ENCODE measurements at places on chromosomes 12 and 14.

- no peak for DNase-seq
Measured at GRCh38 chr12:13891902-13892301, 89.5 kb downstream of the GRIN2B start.

DNA sequence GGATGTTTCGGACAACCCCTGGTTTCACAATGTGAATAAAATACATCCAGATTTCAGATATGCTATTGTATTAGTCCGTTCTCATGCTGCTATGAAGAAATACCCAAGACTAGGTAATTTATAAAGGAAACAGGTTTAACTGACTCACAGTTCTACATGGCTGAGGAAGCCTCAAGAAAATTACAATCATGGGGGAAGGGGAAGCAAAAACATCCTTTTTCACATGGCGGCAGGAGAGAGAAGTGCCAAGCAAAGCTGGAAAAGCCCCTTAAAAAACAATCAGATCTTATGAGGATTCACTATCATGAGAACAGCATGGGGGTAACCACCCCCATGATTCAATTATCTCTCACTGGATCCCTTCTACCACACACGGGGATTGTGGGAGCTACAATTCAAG lies 451.7 kb downstream of the MDGA2 start:
- no peak for DNase-seq

DNA sequence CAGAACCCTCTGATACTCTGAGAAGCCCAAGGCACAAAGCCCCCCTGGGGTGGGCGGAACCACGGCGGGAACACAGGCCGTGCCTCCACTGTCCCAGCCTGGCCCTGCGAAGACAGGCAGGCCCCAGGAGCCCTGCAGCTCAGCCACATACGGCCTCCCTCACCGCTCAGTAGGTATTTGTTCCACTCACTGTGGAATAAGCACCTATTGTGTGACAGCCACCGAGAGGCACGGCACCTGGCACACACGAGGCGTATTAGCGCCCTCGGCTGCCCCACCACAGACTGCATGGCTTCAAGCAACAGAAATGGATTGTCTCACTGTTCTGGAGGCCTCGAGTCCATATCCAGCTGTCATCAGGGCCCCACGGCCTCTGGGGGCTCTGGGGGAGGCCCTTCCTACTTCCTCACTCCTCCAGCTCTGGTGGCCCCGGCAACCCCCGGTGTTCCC lies 66.3 kb downstream of the NCOR2 start:
- no peak for DNase-seq

GRCh38 chr14:68718023-68718990 lies 74.6 kb downstream of the ZFP36L1 start:
- no peak for DNase-seq

DNA sequence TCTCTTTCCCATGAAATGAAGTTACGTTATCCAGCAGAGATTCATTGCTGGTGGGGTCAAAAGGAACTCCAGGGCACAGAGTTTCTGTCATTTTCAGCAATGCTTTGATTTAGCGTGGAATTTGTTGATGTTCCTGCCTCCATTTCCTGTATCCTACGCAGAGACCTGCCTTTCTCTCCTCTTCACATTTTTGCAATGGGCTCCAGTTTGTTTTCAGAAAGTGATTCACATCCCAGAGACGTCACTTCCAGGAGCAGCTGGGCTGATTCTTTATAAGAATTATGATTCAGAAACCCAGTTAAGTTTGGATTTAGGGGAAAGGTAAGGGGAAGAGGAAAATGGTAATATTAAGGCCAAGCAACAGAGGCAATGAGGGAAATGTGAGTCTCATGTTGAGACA lies 11.6 kb downstream of the RNASE10 start:
- DNase-seq: no peak

GRCh38 chr12:129520739-129521138 lies 383.1 kb downstream of the TMEM132D start:
- DNase-seq: no peak

- DNase-seq: no peak
Measured at GRCh38 chr12:62379026-62379722, 87.5 kb upstream of the MON2 start.

GRCh38 chr12:75571204-75571603 lies 59.8 kb upstream of the KRR1 start:
- DNase-seq: no peak

- no peak for DNase-seq
Measured at GRCh38 chr12:131547555-131547954, 163.3 kb upstream of the SFSWAP start.

- peak; percentile 71 for DNase-seq
Measured at GRCh38 chr14:89915114-89915878, 39.2 kb downstream of the EFCAB11 start.

DNA sequence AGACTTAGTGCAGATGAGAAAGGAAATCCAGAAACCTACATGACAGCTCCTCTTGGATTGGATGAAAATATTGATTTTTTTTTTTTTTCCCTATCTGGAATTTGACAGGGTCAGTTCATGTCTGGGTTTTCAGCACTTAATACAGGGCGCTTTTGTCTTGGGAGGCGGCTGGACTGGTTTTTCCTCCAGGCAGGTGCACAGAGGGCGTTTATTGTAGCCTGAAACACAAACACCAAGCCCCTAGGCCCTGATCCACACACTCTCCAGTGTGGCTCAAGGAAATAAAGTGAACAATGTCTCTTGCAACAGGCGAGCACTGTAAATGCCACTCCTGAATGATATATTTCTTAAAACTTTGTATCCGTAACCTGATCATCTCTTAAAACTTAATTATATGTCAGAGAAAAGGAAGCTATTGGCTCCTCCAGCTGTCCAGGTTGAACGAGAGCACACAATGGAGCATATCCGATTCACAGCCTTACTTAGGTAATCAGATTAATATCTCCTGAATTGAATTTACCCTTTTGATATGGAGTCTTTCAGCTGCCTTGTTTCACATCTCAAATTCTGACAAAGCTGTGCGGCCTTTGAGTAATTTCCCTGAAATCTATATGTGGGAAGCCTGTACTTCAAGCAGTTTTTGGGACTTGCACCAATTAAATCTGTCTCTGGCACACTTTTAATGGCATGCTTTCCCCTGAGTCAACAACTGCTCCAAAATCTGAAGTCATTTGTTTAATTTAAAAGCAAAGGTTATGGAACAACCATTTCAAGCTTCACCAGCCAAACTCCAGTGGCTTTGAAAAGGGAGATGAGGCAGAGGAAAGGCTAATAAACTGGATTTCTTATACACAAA lies 485.7 kb downstream of the ZFP36L1 start:
- DNase-seq: no peak

GRCh38 chr14:46985529-46986380 lies 334.2 kb upstream of the RPL10L start:
- no peak for DNase-seq

DNA sequence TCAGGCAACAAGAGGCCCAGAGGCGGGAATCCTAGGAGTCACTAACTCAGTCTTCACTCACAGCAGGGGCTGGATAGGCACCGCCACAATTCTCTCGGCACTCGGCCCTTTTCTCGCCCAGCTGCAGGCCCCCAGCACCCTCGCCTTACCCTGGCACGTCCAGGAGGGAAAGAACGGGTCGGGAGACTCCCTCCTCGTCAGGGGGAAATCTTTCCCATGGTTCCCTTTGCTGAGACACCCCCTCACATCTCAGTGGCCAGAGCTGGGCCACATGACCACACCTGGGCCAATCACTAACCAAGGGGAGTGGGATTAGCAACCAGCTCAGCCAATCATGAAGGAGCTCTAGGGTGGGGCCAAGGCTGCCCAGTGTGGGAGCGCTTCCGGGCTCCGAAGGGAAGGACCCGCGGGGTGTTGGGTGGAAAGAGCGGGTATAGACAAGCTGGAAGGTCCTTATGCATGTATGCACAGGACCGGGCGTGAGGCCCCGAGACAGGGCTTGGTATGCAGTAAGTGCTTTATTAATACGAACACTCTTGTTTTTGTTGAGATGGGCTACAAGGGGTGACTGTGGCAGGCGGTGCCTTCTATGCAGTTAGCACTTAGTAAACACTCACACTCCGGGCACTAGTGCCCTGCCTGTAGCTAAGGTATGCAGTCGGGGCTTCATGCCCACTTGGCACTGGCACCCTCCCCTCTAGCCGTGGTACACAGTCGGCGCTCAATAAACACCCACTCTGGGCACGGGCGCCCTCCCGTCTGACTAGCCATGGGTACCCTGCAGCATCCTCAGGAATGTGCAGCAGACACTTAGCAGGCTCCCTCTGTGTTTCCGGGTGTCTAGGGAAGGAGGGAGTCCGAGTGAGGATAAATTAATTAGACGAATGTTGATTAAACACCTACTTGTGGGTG lies 40.3 kb downstream of the ADGRD1 start:
- DNase-seq: no peak

- no peak for DNase-seq
Measured at GRCh38 chr12:108640802-108641445, 7.2 kb upstream of the SELPLG start.

- DNase-seq: no peak
Measured at GRCh38 chr12:15788233-15789219, 662 bp downstream of the EPS8 start.

- no peak for DNase-seq
Measured at GRCh38 chr12:95497031-95497430, 23.1 kb downstream of the METAP2 start.

DNA sequence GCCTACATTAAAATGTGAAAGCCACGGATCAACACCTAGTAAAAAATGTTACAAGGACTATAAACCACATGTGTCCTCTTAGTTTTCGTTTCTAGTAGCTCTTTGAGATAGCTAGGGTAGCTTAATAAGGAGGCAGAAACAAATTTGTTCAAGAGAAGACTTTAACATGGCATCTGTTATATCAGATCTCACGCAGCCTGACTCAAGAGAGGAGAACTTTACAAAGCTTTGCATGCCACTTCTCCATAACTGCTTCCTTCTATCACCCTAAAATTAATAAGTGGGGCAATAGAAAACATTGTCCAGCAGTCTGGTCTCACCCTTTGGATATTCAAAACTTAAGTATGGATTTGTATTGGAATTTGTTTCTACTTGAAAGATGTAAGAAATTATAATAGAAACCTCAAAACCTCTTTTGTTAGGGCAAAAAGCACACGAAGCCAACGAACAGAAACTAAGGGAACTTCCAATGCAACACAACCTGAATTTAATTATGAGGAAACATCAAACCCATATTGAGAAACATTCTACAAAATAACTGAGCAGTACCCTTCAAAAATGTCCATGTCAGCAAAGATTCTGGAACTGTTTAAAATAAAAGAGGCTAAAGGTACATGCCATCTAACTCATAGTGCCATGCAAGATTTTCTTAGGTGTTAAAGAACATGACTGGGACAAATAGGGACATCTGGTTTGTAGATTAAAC lies 194.8 kb downstream of the LRIG3 start:
- no peak for DNase-seq

GRCh38 chr12:3034067-3034750 lies 43.0 kb upstream of the TSPAN9 start:
- peak; percentile 62 for DNase-seq
